ENCODE measurements at places on chromosomes 1 and 21.

- no peak for DNase-seq
Measured at GRCh38 chr1:205692423-205692822, 12.1 kb upstream of the SLC45A3 start.

- peak; percentile 9 for DNase-seq
Measured at GRCh38 chr1:207755846-207756693, 4.2 kb downstream of the CD46 start.

DNA sequence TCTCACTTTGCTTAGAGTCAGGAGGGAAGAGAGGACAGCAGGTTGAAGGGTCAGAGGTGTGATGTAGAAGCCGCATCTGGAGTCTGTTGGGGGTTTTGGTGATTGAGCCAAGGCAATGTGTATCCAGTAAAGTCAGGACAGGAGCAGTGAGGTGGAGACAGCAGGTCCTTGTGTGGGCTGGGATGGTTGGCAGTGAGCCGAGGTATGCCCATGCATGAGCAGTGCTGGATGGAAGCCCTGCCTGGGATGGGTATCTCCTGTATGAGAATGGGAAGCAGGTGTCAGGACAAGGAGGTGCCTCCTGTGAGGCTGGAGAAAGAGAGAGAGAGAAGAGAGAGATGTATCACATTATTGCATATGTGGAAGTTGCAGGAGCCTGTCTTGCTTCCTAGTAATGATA, 90.0 kb downstream of the OBSCN start:
- DNase-seq = no peak

GRCh38 chr1:24941564-24941963, 11.5 kb upstream of the RUNX3 start:
- no peak for DNase-seq

DNA sequence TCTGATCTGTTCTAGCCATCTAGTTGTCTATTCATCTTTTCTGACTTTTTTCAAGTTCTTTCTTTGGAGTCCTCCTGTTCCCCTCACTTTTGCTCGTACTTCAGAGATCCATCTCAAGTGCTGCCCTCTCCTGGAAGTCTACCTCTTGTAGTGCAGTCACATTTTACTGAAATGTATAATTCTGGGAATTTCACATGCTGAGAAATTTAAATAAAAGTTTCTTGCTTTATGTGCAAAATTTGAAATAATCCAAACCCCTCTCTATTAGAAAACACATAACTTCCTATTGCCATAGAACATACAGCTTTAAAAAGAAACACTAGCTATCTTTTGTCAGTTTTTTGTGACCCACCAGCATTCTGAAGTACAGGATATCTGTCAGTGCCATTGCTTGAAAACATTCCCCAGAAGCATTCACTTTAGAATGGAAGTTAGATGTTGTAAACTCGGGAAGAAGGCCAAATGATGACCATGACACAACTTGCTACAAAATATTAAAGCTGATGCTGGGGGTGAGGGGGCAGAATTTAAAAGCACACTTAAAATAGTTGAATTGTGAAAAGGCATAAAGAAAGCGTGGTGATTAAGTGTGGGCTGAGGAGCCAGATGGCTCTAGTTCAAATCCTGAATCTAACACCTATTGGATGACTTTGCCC, 22.0 kb downstream of the RLF start:
- peak; percentile 56 for DNase-seq

- peak; percentile 36 for DNase-seq
Measured at GRCh38 chr1:224170748-224171478, 12.1 kb upstream of the DEGS1 start.
